EH (cell line): ENCODE measurements at places on chromosomes 16 and 17.

GRCh38 chr17:67492824-67493517 lies 115.9 kb downstream of the PITPNC1 start:
- DNase-seq: no peak

DNA sequence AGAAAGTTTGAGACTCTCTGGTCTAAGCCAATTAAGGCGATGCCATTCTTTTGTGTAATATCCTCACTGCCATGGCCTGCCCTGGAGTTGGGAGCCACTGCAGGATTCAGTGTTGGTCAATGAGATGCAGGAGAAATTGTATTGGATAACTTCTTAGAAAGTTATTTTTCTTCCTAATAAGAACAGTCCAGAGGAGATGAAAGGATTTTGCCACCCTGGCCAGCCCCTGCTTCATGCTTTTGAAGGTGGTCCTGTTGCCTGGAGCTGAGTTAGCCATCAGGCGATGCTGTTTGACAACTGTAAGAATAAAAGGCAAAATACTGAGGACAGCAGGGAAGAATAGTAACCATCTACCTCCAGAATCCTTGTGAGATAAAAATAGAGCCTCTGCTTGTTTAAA lies 35.4 kb upstream of the CNTNAP4 start:
- no peak for DNase-seq

GRCh38 chr17:27818401-27819105 lies 18.2 kb upstream of the NOS2 start:
- no peak for DNase-seq

DNA sequence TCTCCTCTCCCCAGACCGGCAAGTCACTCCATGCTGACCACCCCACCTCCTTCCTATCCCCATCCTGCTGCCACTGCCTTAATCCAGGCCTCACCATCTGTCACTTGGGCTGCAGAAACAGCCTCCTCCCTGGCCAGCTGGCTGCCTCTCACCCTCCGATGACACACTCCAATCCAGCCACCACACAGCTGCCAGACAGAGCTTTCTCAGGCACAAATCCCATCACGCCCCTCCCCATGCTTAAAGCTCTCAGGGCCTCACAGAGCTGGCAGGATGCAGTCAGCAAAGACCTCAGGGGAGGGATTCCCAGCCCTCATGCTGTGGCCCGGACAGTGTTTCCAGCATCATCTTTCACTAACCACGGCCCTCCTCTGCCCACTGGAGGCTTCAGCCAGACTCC lies 13.7 kb downstream of the CAMKK1 start:
- peak; percentile 80 for DNase-seq

DNA sequence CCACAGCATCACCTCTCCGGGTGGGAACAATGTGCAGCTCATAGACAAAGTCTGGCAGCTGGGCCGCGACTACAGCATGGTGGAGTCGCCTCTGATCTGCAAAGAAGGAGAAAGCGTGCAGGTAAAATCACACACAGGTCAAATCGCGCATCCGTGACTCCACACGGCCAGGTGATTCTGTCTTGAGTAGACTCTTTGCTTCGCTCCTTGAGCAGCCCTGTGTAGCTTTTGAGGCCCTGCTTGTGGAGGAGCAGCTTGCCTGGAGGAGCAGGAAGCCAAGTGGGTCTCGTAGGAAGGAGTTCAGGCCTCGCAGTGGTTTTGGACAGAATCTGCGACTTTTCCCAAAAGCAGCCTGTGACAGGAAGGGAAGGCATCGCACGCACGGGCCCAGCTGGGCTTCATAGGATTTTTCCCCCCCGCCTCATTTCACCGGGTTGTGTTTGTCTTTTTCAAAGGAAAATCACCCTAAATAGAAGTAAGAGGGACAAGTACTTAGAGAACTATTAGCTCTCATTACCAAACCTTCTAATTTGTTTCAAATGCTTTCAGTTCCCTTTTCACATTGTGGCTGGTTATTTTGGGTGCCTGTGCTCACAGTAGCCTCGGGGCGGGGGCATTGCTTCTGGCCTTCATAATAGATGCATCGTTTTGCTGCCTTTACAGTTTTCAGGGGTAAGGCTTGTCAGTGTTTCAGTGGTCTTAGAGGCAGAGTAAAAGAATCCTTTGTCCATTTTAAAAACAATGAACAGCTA lies 71.5 kb downstream of the SEC14L1 start:
- DNase-seq: no peak
